Activated CD8-positive, alpha-beta T cell treated with anti-CD3 and anti-CD28 coated beads for 36 hours (primary cell): ENCODE measurements at places on chromosomes 7 and 10. TPM values are rescaled to one million over a fixed set of nuclear protein-coding genes. Genes with fewer than 3 reads are reported as not detected.

GRCh38 chr7:140197218-140197890 is 20.6 kb upstream of the KDM7A start:
- H3K27me3 ChIP-seq: no peaks in the 10 kb centered on the region
- H3K27ac ChIP-seq: no peak overlapping the region
- peaks cover 3% of the 10 kb centered on the region for H3K4me1 ChIP-seq
- no peaks in the 10 kb centered on the region for H3K36me3 ChIP-seq
- no peak overlapping the region for H3K4me3 ChIP-seq
- no peak for DNase-seq

DNA sequence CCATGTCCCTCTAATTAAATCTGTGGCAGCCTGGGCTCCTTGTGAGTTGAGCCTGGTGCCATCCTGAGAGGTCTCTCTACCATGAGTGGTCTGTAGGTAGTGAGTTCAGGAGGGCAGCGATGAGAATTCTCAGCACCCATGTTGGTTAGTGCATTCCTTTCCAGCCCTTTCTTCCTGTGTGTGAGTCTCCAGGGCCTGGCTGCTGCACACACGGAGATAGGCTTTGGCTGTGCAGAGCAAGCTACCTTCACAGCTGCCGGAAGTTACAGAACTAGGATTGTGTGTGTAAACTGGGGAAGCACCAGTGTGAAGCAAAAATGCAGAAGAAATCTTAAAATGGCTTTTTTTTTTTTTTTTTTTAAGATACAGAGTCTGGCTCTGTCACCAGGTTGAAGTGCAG is 358.6 kb downstream of the PAXIP1 start:
- DNase-seq: no peak
- no peak overlapping the region for H3K4me3 ChIP-seq
- H3K4me1 ChIP-seq: no peaks in the 10 kb centered on the region
- no peaks in the 10 kb centered on the region for H3K36me3 ChIP-seq

The MYO3A gene
- not detected for total RNA-seq

DNA sequence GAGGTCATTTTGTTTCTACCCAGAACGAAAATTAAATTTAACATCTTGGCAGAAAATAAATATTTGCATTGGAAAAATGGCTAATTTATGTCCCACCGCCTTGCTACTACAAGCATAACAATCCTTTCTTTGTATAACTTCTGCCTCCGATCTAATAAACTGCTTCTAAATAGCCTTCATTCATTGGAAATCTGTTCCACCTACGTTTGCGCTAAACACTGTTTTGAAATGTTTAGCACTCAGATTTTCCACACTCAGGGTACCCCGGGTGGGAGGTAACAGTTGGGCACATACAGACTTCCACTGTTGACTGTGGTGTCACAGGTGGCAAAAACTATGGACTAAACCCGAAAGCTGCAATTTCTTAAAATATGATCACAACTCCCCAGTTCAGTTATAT is 96.4 kb downstream of the FGFR2 start:
- no peak overlapping the region for H3K4me3 ChIP-seq
- H3K36me3 ChIP-seq: no peaks in the 10 kb centered on the region
- H3K27me3 ChIP-seq: no peaks in the 10 kb centered on the region
- H3K27ac ChIP-seq: no peak overlapping the region

DNA sequence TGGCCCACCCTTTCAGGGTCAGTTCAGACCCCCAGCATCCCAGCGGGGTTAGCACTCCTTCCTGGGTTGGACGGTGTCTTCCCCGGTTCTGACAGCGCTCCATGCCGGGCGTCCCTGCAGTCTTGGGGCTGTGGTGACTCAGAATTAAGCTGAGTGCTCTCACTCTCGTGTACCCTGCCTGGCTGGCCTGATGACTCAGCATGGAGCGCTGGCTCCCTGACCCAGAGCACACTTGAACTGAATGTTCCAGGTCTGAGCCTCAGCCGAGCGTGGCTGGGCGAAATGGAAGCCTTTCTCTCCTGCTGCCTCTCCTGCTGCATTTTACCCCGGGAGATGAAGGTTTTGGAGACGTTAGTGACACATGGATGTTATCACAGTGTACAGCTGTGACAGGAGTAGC is 7.1 kb downstream of the BAG3 start:
- DNase-seq: no peak
- H3K27ac ChIP-seq: no peak overlapping the region
- H3K4me1 ChIP-seq: peaks cover 45% of the 10 kb centered on the region
- no peak overlapping the region for H3K4me3 ChIP-seq

The TDRD1 gene
- total RNA-seq: 0.16 TPM

GRCh38 chr7:7159063-7159658 is 23.2 kb upstream of the C1GALT1 start:
- H3K36me3 ChIP-seq: no peaks in the 10 kb centered on the region
- H3K4me1 ChIP-seq: peaks cover 49% of the 10 kb centered on the region
- H3K4me3 ChIP-seq: peak overlapping the region; percentile 68
- H3K27ac ChIP-seq: peak overlapping the region; percentile 91
- no peak for DNase-seq

DNA sequence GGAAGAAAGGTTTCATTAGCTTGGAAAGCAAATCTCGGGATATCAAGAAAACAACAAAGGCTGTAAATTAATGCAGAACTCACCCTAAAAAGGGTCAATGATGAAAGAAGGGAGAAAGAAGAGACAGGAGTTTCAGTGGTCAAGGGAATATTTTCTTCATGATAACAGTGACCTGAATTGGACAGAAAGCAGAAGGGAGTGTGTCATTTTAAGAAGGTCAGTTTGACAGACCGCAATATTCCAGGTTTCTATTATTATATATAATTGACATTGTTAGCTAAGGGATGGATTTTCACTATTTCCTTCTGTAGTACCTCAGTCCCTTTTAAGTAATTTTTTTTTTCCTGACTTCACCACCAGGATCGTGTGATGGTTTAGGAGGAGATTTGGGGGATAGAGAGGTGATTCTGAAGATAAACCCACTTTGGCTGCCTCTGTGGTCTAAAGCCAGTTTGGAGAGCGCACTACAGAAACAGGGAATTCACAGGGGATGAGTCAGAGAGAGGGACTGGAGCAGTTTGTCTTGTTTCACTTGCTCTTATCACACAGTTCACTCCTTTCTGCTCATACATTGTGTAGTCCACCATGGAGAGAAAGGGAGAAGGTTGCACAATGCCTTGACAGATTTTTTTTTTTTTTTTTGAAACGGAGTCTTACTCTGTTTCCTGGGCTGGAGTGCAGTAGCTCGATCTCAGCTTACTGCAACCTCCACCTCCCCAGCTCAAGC is 417.9 kb downstream of the AUTS2 start:
- no peak for DNase-seq
- no peaks in the 10 kb centered on the region for H3K36me3 ChIP-seq
- no peak overlapping the region for H3K27ac ChIP-seq
- H3K4me3 ChIP-seq: no peak overlapping the region
- H3K4me1 ChIP-seq: no peaks in the 10 kb centered on the region
